ENCODE measurements at places on chromosomes 13 and 19.

DNA sequence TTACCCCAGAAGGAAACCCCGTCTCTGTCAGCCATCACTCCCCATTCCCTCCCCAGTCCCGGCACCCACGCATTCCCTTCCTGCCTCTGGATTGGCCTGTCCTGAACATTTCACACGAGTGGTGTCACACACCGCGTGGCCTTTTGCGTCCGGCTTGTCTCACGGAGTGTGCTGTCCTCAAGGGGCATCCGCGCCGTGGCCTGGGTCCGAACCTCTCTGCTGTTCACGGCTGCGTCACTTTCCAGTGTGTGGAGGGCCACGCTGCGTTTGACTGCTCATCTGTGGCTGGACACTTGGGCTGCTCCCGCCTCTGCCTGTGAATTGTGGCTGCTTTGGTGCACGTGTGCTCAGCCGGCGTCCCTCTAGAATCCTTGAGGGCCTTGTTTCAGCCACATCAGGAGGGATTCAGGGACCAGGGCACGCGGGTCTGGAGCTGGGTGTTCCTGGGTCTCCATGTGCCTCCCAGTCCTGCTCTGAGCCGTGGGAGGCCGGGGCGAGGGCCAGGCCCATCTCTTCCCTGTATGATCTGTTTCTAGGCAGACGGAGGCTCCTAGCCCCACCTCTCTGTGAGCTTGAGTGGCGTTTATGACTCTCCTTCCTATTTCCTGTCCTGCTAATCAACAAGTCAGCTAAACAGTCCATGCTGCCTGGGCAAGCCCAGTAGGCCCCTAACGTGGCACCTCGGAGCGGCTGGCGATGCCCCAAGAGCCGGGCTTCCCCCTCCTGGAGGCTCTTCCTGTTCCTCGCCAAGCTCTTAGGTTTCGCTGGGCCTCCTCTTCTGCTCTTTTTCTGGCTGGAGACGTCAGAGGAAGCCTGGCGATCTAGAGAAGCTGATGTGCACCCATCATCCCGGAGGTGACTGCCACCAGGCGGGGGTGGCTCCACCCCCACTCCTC is 8.1 kb downstream of the STK11 start:
- no peak for DNase-seq

- no peak for DNase-seq
Measured at GRCh38 chr13:114140131-114140905, 7.9 kb upstream of the RASA3 start.

- DNase-seq, result no peak
Measured at GRCh38 chr13:71618159-71618558, 248.8 kb downstream of the DACH1 start.

GRCh38 chr13:41312176-41312500 is 1.1 kb downstream of the NAA16 start:
- no peak for DNase-seq

GRCh38 chr13:74732736-74733385 is 598.7 kb upstream of the KLF12 start:
- DNase-seq, result no peak

DNA sequence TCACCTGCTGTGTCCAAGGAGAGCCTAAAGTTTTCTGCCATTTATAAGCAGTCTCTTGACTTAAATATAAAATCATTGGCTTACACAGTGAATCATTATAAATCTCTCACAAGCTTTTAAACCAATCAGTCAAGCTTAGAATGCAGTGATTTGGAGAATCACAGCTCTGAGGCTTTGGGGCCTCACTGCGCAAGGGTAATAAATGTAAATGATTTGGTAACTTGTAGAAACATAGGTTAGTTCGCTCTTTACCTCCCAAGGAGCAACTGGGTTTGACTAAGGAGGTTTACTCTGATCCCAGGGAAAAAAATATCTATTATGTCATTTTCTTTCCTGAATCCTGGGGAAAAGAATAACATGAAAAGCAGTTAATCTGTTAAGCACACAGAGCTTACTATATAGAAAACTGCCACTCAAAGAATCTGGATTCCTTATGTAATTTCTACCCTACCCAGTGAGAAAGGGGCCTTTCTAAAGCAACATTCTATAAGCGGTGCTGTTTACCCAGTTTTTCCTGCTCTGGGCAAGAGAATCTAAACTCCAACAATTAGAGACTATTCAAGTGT is 128.2 kb downstream of the MZT1 start:
- no peak for DNase-seq

- no peak for DNase-seq
Measured at GRCh38 chr13:20998649-20999415, 62.6 kb downstream of the LATS2 start.

GRCh38 chr13:91767651-91768050 is 369.2 kb downstream of the GPC5 start:
- DNase-seq, result no peak

- no peak for DNase-seq
Measured at GRCh38 chr19:28737021-28737895, 475.7 kb downstream of the UQCRFS1 start.

- no peak for DNase-seq
Measured at GRCh38 chr19:51607920-51608562, 22.2 kb downstream of the SIGLEC5 start.

DNA sequence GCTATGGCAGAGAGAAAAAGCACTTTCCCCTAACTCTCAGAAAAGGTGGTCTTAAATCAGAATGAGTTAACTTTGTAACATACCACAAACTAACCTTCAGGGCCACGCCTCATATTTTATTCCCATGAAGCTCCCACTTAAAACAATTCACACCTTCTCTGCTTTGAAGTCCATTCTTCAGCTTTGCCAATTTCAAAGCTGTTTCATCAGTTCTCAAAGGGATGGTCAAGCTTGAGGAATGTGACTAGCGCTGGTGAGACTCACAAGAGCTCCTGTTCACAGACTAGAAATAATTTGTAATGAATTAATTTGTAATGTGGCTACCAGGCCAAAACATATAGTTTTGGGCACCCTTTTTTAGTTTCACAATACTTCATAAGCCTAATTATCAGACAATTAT is 68.2 kb downstream of the STK24 start:
- DNase-seq, result no peak

- no peak for DNase-seq
Measured at GRCh38 chr13:103540382-103540765, 474.2 kb upstream of the SLC10A2 start.

DNA sequence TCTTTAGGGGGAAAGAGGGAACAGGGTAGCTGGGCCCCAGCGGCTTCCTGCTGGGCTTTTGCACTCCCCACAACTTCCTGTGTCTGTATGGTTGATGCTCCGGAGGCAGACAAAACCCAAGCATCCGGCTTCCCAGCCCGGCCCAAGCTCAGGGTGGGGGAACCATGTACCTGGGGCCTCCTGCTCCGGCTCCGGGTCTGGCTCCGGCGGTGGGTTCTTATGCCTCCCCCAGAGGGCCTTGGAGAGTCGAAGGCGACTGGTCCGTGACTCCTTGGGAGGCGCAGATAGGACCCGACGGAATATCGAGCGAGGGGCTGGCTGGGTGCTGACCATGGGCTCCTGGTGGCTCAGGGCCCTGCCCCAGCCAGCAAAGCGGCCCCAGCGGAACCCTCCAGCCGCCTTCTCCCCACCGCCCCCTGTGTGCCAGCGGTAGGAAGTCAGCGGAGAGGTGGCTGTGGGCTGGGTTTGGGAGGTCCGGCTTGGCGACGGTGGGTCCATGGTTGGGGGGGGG is 428 bp downstream of the RASAL3 start:
- DNase-seq, result no peak

GRCh38 chr19:33320636-33321035 is 18.3 kb upstream of the CEBPA start:
- no peak for DNase-seq

- DNase-seq, result no peak
Measured at GRCh38 chr13:27264181-27264580, 6.4 kb upstream of the RASL11A start.

- no peak for DNase-seq
Measured at GRCh38 chr19:1233115-1233667, 4.6 kb downstream of the CBARP start.

DNA sequence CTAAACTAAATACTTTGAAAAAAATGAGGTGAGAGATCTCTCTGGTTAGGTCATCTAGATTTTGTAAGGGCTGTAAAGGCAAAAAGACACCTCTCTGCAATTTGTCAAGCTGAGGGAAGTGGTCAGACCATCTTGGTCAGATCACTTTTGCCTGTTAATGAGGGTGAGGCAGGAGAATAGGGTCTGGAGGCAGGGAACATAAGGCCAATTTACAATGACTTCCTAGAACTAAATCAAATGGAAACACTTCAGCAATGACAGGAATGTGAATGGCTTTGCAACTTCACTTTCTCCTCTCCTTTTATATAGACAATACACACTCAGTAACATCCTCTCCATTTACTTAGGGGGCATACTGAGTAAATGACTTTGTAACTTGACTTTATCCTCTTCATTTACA is 1653.4 kb downstream of the SLITRK5 start:
- no peak for DNase-seq

DNA sequence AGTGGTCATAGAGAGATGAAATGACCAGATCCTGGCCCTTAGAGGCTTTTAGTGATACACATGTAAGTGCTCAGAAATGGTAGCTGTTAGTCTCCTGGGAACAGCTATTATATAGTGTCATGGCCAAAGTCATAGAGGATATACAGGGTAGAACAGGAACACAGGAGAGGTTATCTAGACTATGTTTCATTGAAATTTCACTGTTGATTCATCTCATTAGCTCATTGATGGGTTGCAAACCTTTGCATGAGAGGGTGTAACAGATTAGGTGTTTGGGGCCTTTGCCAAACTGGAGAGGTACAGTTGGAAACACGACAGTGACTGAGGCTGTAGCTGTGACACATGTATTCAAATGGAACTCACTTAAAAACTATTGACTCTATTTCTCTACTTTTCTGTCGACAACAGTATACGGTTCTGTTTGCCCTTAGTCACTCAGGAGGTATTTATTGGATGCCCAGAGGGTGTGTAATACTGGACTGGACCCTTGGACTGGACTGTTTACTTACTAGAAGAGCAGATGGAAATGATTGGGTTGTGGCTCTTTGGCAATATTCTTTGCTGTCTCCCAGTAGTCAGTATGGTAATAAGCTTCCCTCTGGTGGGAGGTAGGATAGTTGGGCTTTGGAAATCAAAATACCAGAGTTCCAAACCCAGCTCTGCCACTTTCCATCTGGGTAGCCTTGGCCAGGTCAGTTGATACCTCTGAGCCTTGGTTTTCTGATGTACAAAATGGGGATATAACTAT is 29.8 kb downstream of the ARHGAP35 start:
- DNase-seq, result no peak

DNA sequence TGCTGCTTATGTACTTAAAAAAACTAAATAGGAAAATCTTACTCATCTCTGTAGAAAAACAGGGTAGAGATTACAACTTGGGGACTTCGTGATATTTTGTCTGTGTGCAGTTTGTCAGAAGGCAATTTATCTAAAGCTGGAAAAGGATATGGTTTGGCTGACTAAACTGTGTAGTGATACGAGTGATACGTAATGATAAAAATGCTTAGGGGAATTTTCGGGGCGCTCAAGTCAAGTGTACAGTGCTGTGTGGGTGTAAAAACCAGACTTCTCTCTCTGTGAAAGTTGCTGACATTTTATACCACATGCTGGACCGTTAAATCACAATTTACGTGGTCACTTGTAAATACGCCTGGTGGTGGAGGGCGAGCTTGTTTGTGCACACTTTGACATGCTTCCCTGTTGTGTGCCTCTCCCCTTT is 221.7 kb downstream of the KCNRG start:
- DNase-seq, result no peak

DNA sequence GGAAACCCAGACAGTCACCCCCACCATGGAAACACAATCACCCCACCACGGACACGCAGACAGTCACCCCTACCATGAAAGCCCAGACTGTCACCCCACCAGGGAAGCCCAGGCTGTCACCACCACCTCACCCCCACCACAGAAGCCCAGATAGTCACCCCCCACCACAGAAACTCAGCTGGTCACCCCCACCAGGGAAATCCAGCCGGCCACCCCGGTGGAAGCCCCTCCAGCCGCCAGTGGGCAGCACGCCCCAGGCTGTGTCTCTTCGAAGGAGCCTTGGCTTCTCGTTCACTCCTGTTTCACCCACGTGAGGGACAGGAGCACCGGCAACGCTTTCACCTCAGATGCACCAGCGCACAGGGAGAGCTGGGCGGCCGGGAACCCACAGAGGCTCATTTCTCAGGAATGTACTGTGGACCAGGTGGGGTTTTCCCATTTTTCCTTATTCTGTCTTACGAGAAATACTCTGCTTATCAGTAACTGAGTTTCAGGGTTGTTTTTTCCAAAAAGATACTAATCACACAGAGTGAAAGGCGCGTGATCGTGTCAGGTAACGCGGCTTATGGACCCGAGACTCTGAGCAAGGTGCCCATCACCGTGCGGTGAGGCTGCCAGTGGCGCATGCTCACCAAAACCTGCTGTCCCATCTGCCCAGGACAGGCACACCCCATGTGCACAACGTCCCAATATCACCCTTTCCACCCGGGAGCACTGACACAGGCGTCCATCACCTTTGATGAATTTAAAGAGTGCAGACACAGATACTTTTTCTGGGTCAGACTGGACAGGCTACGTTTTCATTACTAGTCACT is 28.0 kb downstream of the CARS2 start:
- DNase-seq, result no peak

- no peak for DNase-seq
Measured at GRCh38 chr19:1384478-1385110, 887 bp downstream of the NDUFS7 start.

GRCh38 chr19:38642176-38642575 is 5.3 kb upstream of the ACTN4 start:
- DNase-seq, result no peak

DNA sequence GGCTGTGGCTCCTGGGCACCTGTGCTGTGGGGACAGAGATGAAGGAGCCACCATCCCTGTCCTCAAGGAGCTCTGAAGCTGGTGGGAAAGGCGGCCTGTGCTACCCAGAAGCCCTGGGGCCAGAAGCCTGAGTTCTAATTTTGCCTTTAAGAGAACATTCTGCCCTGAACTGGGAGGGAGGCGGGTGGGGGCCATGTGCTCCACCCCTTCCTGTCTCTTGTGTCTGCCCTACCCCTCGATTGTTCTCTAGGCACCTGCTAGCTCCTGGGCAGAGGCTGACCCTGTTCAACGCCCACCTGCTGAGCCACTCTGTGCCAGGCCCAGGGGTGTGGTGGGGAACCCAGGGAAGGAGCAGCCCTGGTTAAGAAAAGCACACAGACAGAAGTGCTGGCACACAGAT is 5.9 kb downstream of the TRAPPC6A start:
- DNase-seq, result no peak

DNA sequence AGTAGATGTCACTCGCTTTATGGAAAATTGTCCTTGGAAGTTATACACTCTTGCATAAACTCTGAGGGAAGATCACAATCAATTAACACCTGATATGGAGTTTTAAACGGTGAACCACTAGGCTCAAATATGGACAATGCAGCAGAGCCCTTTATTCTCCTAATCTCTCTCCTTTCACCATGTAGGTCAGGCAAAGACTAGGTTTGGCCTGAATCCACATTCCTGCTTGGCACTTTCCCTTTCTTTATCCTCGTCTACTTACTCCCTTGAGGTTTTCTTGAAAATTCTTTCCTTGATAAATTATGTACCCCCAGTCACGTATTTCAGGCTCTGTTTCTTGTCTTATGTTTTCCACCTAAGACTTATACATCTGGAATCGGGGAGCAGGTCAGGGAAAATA is 751.7 kb downstream of the DACH1 start:
- no peak for DNase-seq

Measured in D721Med (cell line).